Hepatic stellate cell (primary cell): ENCODE measurements at places on chromosomes 4 and X.
A peak's percentile ranks its signal among the peaks of the same experiment; 100 is the strongest.

- no peak for DNase-seq
Measured at GRCh38 chr4:20816287-20816686, 116.0 kb downstream of the PACRGL start.

GRCh38 chr4:109610489-109610888 is 50.4 kb downstream of the MCUB start:
- DNase-seq, result no peak

DNA sequence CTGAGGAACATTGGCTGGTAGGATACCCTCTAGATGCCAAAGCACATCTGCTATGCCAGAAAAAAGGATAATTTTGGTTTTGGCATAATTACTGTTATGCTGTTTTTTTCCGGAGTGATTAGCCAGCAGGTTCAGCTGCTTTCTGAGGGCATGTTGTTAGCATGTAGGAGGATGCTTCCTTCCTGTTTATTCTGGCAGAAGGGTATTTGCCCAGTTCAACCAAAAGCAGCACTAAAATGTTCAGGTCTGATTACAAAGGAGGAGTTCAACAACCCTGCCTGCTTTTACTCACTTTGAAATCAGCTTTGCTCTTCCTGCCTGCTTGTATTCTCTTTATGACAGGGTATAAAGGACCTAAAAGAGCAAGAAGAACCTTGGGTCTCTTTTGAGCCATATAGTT is 21.9 kb downstream of the ERCC6L start:
- DNase-seq, result no peak

DNA sequence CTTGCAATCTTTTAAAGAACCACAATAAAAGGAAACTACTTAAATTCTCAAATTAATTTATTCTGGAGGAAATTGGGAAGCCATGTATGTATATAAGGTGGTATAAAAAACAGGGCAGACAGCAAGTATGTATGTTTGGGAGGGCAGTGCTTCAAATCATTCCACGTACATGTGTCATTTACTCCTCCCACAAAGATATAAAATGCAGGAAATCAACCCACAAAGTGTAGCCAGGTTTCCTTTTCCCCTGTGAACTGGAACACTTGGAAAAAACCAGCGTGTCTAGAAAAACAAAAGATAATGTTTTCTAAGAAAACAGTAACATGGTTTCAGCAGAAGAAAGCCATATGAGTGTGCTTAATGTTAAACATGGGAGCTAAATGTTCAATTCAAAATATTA is 156.7 kb upstream of the FAM47A start:
- no peak for DNase-seq

- DNase-seq, result no peak
Measured at GRCh38 chr4:159363361-159363760, 260.5 kb downstream of the RAPGEF2 start.

- DNase-seq, result no peak
Measured at GRCh38 chrX:12378253-12378652, 240.0 kb downstream of the FRMPD4 start.

DNA sequence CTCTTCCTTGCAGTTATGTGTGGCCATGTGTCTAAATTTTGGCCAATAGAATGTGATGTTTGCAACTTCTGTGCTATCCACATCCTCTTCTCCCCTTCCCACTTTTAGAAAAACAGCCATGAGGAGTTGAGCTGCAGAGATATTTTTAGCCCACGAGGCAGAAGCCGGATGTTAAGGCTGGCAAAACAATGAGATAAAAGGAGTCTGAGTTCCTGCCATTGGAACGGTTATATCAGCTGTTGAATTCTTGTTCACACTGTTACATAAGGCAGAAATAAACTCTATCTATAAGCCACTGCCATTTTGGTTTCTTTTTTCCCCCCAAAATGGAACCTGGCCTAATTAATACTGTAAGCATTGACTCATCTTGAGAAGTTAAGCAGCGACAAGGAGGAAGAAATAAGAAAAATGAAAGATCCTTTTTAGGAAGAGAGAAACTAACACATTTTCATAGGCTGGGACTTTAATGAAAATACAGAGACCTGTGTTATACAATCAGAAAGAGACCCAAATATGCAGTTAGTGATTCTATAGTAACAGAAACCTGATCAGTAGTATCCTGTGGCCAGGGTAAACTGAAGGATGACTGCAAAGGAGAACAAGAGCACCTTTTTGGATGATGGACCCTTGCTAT is 200.5 kb downstream of the INPP4B start:
- DNase-seq, result no peak

DNA sequence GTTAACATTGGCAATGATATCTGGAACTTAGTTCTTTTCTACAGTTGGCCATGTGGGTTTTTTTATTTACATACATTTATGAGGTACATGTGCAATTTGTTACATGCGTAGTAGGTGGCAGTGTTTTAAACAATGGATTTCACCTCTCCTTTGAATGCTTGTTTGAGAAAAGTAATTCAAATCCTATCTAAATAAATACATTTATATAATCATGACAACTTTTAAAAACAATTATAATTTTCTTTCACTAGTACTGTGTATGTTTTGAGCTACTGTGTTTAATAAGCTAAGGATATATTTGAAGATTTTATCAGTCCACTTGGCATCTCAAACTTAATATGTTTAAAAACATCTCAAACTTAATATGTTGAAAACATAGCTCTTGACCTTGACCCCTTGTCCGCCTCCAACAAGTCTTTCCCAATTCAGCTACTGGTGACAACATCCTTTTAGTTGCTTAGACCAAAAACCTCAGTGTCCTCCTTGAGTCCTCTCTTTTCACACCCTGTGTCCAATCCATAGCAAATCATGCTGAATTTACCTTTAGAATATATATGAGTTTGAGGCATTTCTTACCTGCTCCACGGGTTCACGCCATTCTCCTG is 14.5 kb downstream of the GUCY1B1 start:
- DNase-seq, result no peak

GRCh38 chrX:3545901-3546300 is 167.5 kb downstream of the PRKX start:
- no peak for DNase-seq

GRCh38 chr4:150280975-150281374 is 202.7 kb downstream of the DCLK2 start:
- DNase-seq, result no peak

GRCh38 chrX:10728806-10729389 is 108.5 kb upstream of the MID1 start:
- DNase-seq, result no peak

DNA sequence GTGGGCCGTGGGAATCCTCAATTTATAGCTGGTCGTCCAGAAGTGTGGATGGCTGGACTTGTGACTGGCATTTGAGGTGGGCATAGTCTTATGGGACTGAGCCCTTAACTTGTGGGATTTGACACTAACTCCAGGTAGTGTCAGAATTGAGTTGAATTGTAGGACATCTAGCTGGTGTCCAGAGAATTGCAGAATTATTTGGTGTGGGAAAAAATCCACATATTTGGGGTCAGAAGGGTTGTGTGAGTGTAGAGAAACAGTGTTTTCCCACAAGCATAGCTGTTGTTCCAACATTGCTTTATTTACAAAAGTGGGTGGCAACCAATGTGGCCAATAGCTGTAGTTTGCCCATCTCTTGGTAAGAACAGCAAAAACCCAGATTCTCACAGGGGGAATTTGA is 91.3 kb downstream of the MOSPD2 start:
- no peak for DNase-seq

- DNase-seq, result no peak
Measured at GRCh38 chr4:76078033-76078613, 3.6 kb downstream of the ART3 start.

- no peak for DNase-seq
Measured at GRCh38 chrX:112734290-112734689, 54.6 kb upstream of the LHFPL1 start.

DNA sequence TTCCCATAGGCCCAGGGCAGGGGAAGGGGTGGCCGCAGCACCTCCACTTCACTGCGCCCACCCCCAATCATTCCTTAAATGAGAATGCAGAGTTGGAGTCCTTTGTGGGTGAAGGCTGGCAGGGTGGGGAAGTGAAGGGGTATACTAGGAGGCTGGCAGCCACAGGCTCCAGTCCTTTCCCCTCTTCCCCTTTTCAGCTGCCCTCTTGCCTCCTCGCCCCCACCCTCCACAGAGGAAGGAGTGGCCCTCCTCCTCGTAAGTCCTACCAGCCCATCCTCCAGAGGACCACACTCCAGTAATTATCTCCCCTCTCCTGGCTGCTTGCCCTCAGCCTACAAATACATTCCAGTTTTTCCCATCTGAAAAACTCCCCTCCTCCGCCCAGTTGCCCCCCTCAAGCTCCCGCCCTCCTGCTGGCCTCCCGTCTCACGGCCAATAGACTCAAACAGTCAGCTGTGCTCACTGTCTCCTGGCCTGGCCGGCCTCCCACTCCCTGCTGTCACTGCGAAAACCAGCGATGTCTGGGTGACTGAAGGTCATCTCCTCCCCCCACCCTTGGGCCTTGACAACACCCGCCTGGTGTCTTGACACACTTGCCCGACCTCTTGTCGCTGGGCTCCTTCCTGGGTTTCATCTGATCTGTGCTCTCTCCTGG is 38.8 kb downstream of the EFNB1 start:
- no peak for DNase-seq

- DNase-seq, result no peak
Measured at GRCh38 chr4:57270346-57270745, 160.2 kb upstream of the IGFBP7 start.

GRCh38 chrX:136021903-136022302 is 36.7 kb downstream of the SLC9A6 start:
- DNase-seq, result no peak

- DNase-seq, result no peak
Measured at GRCh38 chr4:141772838-141773237, 136.5 kb downstream of the IL15 start.

GRCh38 chrX:55342533-55343501 is 78.1 kb upstream of the PAGE3 start:
- peak; percentile 10 for DNase-seq

- peak; percentile 12 for DNase-seq
Measured at GRCh38 chrX:109472939-109473735, 8.7 kb downstream of the GUCY2F start.

GRCh38 chr4:56856656-56857055 is 35.2 kb upstream of the SPINK2 start:
- no peak for DNase-seq

GRCh38 chr4:26325191-26325590 is 4.4 kb downstream of the RBPJ start:
- DNase-seq, result no peak

GRCh38 chr4:81003597-81004111 is 26.9 kb upstream of the BMP3 start:
- no peak for DNase-seq

DNA sequence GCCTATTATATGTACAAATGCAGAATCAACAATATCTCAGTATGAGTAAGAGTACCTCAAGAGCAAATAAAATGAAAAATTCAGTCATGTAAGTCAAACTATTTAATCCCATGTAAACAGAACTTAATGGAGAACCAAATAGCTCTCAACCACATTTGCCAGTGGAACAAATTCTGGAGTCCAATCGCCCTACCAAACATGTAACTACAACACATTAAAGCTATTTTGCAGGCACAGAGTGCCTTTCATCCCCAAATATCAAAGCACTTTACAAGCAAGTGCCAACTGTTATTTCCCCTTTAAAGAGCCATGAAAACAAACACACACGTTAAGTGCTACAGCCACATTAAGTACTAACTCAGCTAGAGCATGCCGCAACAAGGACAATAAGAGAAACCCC is 51.3 kb downstream of the PCDH19 start:
- no peak for DNase-seq

DNA sequence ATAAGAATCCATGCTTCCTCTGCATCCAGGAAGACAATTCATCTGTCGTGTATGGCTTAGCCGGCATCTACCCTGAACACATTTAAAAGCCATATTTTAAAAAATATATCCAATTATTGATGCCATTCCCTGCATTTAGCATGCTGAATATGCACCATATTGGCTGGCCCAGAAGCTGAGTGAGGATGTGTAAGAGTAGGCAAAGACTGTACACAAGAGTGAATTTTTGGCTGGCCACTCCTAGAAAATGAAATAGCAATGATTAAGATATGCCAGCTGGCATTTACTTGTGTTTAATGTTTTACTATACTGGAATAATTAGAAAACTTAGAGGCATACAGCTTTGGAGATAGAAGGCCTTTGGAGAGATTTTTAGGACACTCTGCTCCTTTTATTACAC is 25.8 kb downstream of the GABRA4 start:
- DNase-seq, result no peak

GRCh38 chr4:150145946-150146340 is 67.7 kb downstream of the DCLK2 start:
- no peak for DNase-seq

DNA sequence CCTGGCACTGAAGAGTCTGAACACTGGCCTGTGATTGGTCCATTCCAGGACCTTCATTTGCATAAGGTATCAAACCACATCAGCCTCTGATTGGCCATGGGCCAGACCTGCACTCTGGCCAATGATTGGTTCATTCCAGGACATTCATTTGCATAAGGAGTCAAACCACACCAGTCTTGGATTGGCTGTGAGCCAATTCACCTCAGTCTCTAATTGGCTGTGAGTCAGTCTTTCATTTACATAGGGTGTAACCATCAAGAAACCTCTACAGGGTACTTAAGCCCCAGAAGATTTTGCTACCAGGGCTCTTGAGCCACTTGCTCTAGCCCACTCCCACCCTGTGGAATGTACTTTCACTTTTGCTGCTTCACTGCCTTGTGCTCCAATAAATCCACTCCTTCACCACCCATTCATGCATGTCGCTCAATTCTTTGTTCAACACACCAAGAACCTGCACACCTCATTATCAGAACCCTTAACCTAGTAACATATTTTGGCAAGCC is 14.2 kb upstream of the HERC5 start:
- DNase-seq, result no peak

- peak; percentile 88 for DNase-seq
Measured at GRCh38 chr4:1809754-1810502, 16.8 kb downstream of the FGFR3 start.

DNA sequence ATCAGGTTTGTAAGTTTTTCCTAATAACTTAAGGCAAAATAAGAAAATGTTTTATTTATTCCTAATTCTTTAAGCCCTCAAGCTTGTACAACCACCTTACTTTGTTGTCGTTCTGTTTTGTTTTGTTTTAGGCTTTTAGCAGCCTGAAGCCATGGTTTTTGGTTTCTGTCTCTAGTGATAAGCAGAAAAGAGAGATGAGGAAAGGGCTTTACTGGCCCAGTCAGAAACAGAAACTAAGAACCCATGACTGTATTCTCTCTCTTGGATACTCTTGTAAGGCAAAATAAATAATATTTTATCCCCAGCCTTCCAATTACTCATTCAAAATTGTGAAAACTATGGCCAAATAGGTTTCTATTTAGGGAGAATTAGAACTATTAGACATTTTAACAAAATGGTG is 29.4 kb downstream of the TBC1D19 start:
- DNase-seq, result no peak
